ENCODE measurements at places on chromosomes 1 and 21.
A peak's percentile ranks its signal among the peaks of the same experiment; 100 is the strongest.

DNA sequence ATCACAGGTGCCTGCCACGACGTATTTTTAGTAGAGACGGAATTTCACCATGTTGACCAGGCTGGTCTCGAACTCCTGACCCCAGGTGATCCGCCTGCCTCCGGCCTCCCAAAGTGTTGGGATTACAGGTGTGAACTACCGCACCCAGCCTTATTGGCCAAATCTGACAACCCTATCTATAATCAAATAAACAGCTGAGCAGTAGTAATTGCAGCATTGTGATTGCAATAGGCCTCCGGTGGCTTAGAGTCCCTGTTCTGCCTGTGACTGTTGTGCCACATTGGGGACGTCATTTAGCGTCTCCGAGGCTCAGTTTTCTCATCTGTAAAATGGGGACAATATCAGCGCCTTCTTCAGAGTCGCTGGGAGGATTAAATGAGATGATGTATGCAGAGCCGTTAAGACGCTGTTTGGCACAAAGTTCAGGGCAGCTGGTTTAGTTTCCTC is 569 bp upstream of the CAPN2 start:
- no peak for DNase-seq

- DNase-seq: no peak
Observed at GRCh38 chr1:200179126-200179780, 151.7 kb downstream of the NR5A2 start.

GRCh38 chr1:25906644-25907300 is 553 bp upstream of the STMN1 start:
- no peak for DNase-seq

DNA sequence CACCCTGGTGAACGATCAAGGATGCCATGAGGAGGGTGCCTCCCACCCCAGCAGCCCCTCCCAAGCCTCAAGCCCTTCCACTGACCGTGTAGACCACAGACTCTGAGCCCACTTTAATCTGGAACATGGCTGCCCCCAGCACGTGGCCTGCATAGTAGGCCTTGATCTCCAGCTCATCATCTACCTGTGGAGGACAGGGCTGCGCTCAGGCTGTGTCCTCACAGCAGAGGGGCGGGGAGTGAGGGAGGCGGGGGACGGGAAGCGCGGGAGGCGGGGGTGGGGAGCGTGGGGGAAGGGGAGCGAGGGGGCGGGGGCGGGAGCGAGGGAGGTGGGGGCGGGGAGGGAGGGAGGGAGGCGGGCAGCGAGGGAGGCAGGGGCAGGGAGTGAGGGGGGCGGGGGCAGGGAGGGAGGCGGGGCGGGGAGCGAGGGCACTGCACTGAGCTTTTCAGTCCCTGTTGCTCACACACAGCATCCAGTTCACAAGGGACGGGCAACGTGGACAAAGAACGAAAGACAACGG is 7.1 kb downstream of the PUSL1 start:
- no peak for DNase-seq

DNA sequence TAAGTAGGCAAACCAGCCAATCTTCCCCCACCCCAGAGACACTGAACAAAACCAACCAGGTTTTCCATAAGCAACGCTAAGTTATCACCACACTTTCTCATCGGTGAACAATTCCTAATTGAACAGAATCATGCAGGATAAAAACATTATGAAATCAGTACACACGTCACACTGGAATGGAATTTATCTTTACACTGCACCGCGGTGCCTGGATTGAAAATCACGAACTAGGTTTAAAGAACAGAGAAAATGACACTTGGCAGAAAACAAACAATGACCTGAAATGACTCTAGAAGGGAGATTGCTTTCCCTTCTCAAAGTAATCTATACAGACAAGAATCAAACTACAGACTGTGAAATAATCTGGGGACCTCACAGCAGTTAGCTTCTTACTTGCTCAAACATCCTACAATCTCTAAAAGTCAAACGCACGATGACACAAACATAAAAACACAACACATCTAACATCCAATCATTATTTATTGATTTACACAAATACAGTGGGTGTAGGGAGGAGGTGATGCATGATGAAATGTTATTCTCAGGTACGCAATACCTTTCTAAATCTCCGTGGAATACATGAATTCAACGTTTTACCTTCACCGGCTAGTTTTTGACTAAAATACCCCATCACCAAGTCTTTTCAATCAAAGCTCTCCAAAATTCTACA is 1.9 kb downstream of the EIF4G3 start:
- DNase-seq: no peak

DNA sequence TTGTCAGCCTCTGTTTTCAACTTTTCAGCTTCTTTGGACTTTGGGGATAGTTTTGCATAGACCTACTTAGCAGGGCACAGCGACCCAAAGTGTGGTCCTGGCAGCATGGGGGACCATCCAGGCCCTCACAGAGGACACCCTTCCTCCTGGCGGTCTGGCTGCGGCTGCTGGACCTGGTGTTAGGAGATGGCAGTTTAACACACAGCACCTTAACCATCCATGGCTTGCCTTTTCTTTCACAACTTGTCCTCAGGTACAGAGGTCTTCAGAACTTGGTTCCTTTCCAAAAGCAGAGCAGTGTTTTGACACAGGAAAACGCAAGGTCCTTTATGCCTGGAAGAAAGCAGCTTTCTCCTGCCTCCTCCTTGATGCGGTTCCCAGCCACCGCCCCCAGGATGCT is 68.1 kb downstream of the RHOU start:
- no peak for DNase-seq

DNA sequence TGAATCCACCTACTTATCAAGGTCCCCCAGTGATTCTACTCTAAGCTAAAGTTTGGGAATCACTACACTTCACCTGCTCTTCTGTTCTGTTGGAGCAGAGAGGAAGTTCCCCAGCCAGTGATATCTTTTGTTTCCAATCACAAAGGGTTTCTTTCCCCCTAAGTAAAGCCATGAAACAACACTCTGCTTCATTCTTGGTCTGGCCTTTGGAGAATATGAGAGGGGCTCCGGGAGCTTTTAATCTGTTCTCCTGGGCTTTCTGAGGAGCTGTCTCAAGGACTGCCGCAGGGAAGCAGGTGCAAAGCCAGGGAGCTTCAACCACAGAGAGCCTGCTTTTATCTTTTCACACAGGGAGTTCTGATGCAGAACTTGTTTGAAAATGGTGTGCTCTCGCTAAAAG is 10.1 kb upstream of the SLAMF9 start:
- DNase-seq: no peak

DNA sequence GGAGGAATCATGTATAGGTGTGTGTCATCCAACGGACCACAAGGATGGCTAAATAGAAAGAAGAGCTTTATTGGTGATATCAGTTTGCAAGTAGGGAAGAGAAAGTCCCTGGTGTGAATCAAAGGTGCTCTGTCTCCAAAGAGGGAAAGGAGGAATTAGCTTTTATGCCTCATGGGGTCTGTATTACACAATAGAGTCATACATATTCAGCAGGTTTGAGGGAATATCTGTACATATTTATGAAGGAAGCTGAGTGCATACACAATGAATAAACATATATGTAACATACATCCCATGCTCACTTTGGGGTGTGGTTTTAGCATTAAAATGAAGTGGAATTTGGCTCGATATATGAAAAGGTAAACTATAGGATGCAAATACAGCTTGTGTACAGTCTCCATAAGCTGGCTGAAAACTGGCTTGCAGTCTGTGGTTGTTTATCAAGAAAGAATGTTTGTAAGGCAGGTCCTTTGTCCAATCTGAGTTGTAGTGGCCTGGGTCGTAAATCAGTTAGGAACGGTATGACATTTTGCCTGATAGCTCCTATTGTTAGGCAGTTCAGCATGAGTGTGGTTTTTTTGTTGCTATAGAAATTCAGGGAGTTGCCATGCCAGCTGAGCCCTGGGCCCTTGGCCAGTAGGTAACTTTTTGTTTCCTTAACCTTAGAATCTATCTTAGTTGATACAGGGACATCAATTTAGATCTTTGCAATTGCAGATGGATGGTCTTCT is 198.0 kb upstream of the ZP4 start:
- no peak for DNase-seq

- no peak for DNase-seq
Observed at GRCh38 chr1:84755216-84755615, 65.0 kb upstream of the SSX2IP start.

- no peak for DNase-seq
Observed at GRCh38 chr1:235014756-235015155, 113.9 kb downstream of the TOMM20 start.

DNA sequence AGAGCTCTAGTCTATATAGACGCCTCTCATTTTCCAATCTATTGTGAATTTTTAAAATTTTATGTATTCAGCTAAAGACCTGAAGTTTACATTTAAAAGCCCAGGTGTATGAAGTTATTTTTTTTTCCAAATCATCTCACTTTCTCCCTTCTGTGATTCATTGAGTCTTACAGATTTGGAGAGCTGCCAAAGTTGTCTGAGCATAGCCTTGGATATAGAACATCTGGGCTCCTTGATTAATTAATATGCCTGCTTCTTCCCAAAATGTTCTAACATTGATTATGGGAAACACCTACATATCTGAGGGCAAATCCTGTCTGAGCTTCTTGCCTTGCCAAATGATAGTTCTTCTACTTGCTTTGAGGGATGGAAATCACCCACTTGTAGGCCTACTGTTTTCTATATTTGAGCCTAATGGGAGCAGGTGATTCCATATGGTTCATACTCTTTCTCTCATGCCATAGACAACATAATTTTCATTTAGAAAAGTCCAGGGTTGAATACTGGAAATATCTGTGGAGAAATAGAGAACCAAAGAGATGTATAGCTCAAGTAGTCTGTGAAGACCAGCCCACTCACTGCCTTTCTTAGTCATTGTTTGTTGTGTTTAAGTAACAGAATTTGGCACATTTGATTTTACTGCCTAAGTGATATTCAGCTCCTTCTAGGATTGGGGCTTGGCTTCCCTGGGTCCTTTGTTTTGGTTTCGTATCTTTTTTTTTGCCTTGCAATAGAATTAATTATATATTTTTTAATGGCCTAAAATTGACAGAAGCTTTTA is 46.2 kb downstream of the MACF1 start:
- no peak for DNase-seq

GRCh38 chr1:227543283-227544066 is 19.9 kb upstream of the ZNF678 start:
- no peak for DNase-seq

GRCh38 chr1:176448340-176448739 is 14.6 kb upstream of the PAPPA2 start:
- DNase-seq: no peak

DNA sequence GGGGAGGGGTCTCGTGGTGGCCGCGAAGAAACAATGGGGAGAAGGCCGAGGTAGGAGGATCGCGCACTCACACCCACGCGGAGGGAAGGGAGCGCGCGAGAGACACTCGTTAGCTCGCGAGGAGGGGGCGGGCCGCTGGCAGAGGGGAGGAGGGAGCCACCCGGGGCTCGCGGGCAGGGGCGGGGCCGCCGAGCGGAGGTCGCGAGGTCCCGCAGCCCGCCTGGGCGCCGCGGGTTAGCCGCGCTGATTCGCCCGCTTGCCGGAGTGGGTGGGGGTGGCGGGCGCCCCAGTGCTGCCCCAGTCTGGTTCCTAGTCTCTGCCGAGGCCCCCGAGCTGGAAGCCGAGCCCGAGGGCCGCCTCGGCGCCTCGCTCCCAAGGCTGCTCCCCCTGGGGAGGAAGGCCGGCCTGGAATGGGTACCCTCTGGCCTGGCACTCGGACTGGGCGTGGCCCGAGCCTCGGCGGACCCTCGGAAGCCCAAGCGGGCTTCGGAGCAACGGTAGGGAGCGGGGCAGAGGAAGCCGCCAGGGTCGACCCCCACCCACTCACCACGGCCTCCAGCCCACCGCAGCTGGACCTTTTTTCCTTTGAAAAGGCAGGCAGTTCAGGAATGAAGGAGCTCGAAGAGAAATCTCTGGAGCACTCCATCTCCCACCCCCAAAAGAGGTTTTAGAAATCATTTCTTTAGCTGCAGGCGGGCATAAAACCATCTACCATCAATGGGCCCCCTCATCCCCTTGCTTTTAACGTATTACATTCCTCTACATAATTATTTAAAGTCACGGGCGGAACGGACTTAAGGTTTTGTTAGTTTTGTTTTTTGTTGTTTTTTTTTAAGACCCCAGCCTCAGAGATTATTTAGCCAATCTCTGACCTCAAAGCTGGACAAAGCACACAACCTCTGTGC is 722 bp upstream of the TUT4 start:
- DNase-seq: peak; percentile 91

DNA sequence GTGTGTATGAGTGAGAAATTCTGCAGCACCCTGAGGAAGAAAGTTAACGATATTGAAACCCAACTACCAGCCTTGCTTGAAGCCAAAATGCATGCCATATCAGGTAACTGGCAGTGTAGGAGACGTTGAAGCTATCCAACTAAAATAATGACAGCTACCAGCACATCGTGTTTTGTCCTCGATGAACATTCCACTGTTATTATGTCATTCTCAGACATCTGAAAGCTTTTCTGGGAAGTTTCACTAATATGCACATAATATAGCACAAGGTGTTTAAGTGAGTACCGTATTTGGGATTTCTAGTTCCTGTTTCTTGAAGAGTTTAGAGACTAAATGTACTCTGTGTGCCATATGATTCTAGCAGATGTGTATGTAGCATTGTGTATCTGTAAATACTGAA is 173.5 kb downstream of the DISC1 start:
- DNase-seq: no peak

GRCh38 chr1:64312431-64312830 is 109.0 kb downstream of the UBE2U start:
- DNase-seq: no peak

- no peak for DNase-seq
Observed at GRCh38 chr1:3054474-3054873, 14.5 kb upstream of the PRDM16 start.

DNA sequence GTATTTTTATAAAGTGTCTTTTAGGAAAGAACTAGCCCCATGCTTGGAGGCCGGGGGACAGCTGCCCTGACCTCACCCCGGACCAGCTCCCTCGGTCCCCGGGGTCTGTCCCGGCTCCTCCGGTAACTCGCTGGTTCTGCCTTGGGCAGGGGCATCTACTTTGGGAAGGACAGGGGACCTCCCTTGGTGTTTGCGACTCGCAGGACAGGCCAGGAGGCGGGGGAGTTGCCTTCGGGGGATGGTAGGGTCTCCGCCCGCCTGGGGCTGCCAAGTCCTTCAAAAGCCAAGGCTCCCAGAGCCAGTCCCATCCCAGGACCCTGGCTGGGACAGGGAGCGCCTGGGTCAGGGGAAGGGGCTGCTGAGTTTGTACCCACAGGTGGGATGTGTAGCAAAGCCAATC is 157.9 kb downstream of the PEX14 start:
- DNase-seq: no peak

GRCh38 chr1:184226100-184226487 is 160.7 kb upstream of the C1orf21 start:
- DNase-seq: no peak

GRCh38 chr1:64062941-64063581 is 140.4 kb upstream of the UBE2U start:
- no peak for DNase-seq

GRCh38 chr1:45191418-45191783 is 15.0 kb downstream of the ZSWIM5 start:
- no peak for DNase-seq

- no peak for DNase-seq
Observed at GRCh38 chr1:165034136-165034809, 322.2 kb downstream of the LMX1A start.

- DNase-seq: no peak
Observed at GRCh38 chr1:227343206-227343605, 24.9 kb upstream of the CDC42BPA start.

Data from hindlimb muscle (tissue), 1 donor.